WTC11 (cell line): ENCODE measurements at places on chromosomes 7 and 10. TPM values are rescaled to one million over a fixed set of nuclear protein-coding genes. Genes with fewer than 3 reads are reported as not detected.

- H3K27me3 ChIP-seq = peaks cover 29% of the 10 kb centered on the region
- H3K36me3 ChIP-seq = peaks cover 5% of the 10 kb centered on the region
- peaks cover 47% of the 10 kb centered on the region for H3K4me1 ChIP-seq
These were observed 199.1 kb upstream of the PRKCQ start for GRCh38 chr10:6778992-6779701.

GRCh38 chr10:32141018-32141807 is 85.0 kb upstream of the KIF5B start:
- H3K36me3 ChIP-seq = no peaks in the 10 kb centered on the region
- H3K27ac ChIP-seq = peak overlapping the region; percentile 66; the same call in 1 of the 2 replicates
- H3K4me3 ChIP-seq = no peak overlapping the region
- no peaks in the 10 kb centered on the region for H3K27me3 ChIP-seq

The GLRX3 gene
- total RNA-seq = 132 to 142 TPM (median 133 TPM) in 3 replicates

DNA sequence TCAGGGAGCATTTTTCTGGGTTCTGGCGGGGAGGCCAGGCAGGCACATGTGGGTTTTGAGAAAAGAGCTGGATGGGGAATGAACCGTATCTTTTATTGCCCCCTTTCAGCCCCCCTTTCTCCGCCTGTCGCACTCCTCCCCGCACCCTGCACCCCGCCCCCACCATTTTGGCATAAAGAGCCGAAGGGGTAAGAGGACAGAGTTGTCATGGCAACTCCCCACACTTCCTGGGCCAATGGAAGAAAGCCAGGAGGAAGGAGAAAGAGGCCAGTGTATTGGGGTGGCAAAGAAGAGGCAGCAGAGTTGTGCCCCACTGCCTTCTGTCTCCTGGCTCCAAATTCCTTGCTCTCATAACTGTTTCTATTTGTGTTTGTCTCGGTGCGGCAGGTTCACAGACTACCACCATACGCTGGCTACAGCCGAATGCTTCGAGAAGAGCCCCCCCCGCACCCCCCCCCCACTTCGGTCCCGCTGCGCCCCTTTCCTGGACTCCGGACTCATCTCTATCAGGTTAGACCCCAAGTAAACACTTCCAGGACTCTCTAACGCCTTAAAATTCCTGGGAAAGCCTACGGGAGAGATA is 3.4 kb downstream of the KCNIP2 start:
- H3K36me3 ChIP-seq = no peaks in the 10 kb centered on the region
- H3K27ac ChIP-seq = peak overlapping the region; percentile 79; the same call in 1 of the 2 replicates
- H3K4me1 ChIP-seq = peaks cover 43% of the 10 kb centered on the region
- DNase-seq = peak; percentile 47
- H3K27me3 ChIP-seq = peaks cover 25% of the 10 kb centered on the region
- H3K4me3 ChIP-seq = peak overlapping the region; percentile 91

The CCZ1B gene
- 31.9 to 44.9 TPM (median 39.9 TPM) in 3 replicates for total RNA-seq

The KMT2C gene
- total RNA-seq = 38.9 to 45.4 TPM (median 40.8 TPM) in 3 replicates

- H3K36me3 ChIP-seq = peaks cover 7% of the 10 kb centered on the region
- DNase-seq = no peak
- H3K4me1 ChIP-seq = peaks cover 48% of the 10 kb centered on the region
- no peak overlapping the region for H3K4me3 ChIP-seq
- H3K27ac ChIP-seq = peak overlapping the region; percentile 35
These were observed 190.1 kb downstream of the MLLT10 start for GRCh38 chr10:21724020-21724589.

DNA sequence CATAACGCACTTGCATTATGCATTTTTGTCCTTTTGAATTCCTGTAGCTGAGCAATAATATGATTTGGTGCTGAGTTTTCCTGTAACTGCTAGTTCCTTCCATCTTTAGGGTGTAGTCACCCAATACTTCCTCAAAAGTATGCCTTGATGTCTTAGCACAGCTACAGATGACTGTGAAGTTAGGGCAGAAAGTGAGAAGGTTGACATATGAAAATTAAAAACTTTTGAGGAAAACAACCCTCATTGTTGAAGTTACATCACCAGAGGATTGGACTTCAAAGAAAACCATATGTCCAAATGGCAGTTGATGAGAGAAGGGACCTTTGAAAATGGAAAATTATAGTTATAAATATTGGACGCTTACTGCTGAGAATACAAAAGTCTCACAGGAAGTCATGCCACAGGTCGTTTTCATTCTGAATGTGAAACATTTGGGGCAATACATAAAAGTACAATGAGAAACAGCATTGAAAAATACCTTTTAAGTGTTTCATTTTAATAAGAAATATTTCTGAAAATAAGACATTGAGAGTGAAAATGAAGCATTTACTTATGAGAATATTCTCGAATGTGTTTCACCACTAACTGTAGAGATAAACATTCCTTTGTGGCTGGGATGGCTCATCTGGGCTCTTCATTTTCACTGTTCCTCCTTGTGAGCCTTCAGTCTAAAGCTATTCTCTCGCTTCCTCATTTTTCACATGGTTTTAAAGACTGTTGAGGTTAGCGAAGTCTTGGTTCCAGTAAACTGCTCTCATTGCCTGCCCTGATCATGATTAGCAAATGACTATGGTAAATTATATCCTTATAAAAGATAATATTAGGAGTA is 61.4 kb upstream of the NME8 start:
- no peak overlapping the region for H3K27ac ChIP-seq
- H3K4me3 ChIP-seq = no peak overlapping the region
- no peaks in the 10 kb centered on the region for H3K27me3 ChIP-seq
- no peak for DNase-seq

DNA sequence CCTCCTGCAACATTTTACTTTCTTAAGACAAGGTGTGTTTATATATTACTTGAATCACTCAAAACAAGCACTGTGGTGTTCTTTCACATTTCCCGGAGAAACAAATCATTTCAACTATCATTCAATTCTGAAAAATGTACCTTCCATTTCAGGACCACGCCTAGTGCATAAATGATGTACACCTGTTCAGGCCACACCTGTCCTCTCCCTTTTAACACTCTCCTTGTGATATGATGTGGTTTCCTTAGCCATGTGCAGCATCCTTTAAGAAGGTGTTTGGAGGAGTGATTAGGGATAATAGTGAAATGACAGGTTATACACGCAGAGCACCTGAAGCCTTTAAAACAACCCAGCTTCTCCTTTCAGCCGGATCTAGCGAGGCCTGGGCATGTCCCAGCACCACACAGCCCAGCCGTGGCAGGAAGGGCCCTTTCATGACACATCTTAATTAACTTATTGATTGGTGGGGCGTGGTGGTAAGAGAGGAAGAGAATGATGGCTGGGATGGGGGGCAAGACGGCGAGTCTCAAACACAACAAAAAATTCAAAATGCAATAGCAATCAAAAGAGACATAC is 26.9 kb downstream of the ABLIM1 start:
- no peak overlapping the region for H3K27ac ChIP-seq
- peaks cover 37% of the 10 kb centered on the region for H3K27me3 ChIP-seq
- no peak for DNase-seq
- peak overlapping the region; percentile 82 for H3K4me3 ChIP-seq
- peaks cover 33% of the 10 kb centered on the region for H3K4me1 ChIP-seq

GRCh38 chr10:47176206-47176902 is 123.6 kb upstream of the GDF10 start:
- no peaks in the 10 kb centered on the region for H3K27me3 ChIP-seq
- H3K4me1 ChIP-seq = peaks cover 11% of the 10 kb centered on the region
- no peak for DNase-seq
- no peaks in the 10 kb centered on the region; the same call in 1 of the 2 replicates for H3K36me3 ChIP-seq

DNA sequence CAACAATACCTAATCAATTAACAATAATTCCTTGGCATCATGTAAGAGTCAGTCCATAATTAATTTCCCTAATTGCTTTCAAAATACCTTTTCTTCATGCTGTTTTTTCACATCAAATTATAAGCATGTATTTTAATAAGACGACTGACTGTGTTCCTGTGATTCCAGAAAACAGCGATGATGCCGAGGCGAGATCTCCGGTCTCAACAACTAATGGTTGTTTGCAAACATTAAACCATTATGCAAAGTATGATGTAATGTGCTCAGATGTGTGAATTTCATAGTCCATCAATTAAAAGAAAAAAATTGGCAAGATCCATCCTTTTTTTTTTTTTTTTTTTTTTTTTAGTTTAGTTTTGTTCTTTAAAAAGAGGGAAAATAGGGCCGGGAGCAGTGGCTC is 44.5 kb upstream of the PIP4K2A start:
- peaks cover 7% of the 10 kb centered on the region; the same call in 1 of the 2 replicates for H3K4me1 ChIP-seq
- DNase-seq = no peak
- no peaks in the 10 kb centered on the region for H3K27me3 ChIP-seq
- no peaks in the 10 kb centered on the region for H3K36me3 ChIP-seq
- no peak overlapping the region for H3K4me3 ChIP-seq

- no peak overlapping the region for H3K27ac ChIP-seq
- H3K36me3 ChIP-seq = peaks cover 4% of the 10 kb centered on the region
- H3K27me3 ChIP-seq = peaks cover 5% of the 10 kb centered on the region; the same call in 1 of the 2 replicates
- peak; percentile 51 for DNase-seq
- no peak overlapping the region for H3K4me3 ChIP-seq
- H3K4me1 ChIP-seq = no peaks in the 10 kb centered on the region
These were observed 159.4 kb downstream of the OAT start for GRCh38 chr10:124259139-124259825.

DNA sequence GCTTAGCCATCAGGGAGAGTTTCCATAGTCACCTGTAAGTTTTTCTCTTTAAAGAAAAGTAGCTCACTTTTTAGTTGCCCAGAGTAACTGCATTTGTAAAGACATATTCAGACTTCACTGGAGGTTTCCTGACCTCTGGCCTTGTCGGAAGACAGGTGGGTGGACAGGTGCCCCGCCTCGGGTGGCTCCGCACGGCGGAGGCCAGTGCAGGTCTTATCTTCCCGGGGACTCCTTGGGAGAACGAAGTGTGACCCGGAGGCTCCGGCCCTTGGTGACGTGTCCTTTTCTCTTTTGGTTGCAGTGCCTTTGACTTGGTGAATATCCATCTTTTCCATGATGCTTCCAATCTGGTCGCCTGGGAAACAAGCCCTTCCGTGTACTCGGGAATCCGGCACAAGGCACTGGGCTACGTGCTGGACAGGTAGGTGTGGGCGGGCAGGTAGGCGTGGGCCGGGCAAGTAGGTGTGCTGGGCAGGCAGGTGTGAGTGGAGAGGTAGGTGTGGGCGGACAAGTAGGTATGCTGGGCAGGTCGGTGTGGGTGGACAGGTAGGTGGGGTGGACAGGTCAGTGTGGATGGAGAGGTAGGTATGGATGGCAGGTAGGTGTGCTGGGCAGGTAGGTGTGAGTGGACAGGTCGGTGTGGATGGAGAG is 75.8 kb downstream of the NKX6-2 start:
- H3K27ac ChIP-seq = no peak overlapping the region
- no peak overlapping the region for H3K4me3 ChIP-seq
- peaks cover 16% of the 10 kb centered on the region for H3K4me1 ChIP-seq
- H3K36me3 ChIP-seq = peaks cover 13% of the 10 kb centered on the region

- H3K27ac ChIP-seq = no peak overlapping the region
- no peak overlapping the region for H3K4me3 ChIP-seq
- H3K36me3 ChIP-seq = no peaks in the 10 kb centered on the region
- H3K4me1 ChIP-seq = peaks cover 21% of the 10 kb centered on the region
- DNase-seq = no peak
- no peaks in the 10 kb centered on the region for H3K27me3 ChIP-seq
These were observed 450.1 kb downstream of the KCNMA1 start for GRCh38 chr10:77187376-77187999.

GRCh38 chr10:130300608-130301020 is 164.4 kb downstream of the GLRX3 start:
- H3K4me3 ChIP-seq = no peak overlapping the region
- H3K27ac ChIP-seq = no peak overlapping the region
- no peak for DNase-seq
- no peaks in the 10 kb centered on the region for H3K4me1 ChIP-seq

DNA sequence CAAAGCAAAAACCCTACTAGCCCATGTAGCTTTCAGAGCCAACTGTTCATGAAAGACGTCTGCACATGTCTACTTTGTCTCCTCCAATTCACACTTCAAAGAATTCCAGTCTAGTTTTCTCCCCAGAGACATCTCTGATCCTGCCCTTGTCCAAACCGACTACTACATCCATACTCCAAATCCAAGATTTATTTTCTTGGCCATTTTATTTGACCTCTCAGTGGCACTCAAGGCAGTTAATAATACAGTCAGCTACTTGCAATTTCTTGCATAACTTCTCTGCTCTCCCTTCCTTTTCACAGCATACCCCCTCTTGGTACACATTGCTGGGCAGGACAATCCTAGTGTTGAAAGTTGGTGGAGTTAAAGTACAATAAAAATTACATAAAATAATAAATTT is 170.9 kb upstream of the INHBA start:
- no peak for DNase-seq
- H3K4me3 ChIP-seq = no peak overlapping the region
- peaks cover 21% of the 10 kb centered on the region for H3K4me1 ChIP-seq

The FXYD4 gene
- total RNA-seq = not detected in 3 replicates

DNA sequence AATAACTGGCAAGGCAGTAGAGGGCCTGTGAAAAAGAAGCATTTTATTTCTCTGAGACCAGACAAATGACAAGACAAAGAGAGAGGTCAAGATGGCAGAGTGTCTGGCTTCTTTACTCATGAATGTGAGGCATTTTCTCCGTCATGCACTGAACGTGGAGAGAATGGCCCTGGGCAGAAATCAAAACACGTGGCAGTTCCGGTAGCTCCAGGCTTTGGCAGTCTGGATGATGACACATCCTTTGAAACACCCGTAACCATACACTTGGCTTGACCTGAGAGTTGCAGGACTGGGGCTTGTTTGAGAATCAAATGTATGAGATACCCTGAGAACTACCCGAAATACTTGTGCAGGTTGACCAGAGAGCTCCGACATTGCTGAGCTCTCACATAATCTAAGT is 537.6 kb downstream of the ACTR3B start:
- H3K36me3 ChIP-seq = peaks cover 73% of the 10 kb centered on the region

The STAG3 gene
- 5.2 to 7.6 TPM (median 5.5 TPM) in 3 replicates for total RNA-seq

DNA sequence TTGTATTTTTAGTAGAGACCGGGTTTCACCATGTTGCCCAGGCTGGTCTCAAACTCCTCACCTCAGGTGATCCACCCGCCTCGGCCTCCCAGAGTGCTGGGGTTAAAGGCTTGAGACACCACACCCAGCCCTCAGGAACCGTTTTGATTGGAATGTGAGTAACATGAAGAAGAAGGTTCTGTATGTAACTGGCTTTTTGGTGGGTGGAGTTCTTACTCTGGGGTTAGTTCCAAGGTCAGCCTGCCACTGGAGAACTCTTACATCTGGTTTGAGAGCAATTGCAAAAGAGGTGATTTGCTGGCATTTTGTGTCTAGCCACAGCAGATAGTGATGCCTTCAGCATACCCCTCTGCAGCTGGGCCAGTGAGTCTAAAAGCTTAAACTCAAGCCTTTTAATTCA is 457.8 kb upstream of the VSTM2A start:
- H3K4me3 ChIP-seq = no peak overlapping the region
- H3K27me3 ChIP-seq = no peaks in the 10 kb centered on the region
- no peak for DNase-seq
- H3K4me1 ChIP-seq = no peaks in the 10 kb centered on the region
- H3K27ac ChIP-seq = no peak overlapping the region
- H3K36me3 ChIP-seq = no peaks in the 10 kb centered on the region

The LRRC4 gene
- total RNA-seq = 7.8 to 14.9 TPM (median 9.9 TPM) in 3 replicates

DNA sequence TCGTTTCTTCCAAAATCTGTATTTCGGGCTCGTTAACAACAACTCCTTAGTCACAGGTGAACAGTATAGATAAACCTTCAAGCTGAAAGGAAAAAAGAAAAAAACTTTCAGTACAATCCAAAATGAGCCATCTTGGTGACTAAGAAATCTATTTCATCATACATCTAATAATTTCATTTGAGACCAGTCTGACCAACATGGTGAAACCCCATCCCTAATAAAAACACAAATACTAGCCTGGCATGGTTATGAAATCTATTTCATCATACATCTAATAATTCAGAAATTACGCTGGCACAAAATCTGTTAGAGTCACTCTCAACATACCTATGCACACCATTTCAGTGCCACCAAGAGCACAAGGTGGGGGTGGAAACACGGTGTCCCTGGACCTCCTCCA is 8.8 kb downstream of the DCLRE1C start:
- no peaks in the 10 kb centered on the region for H3K27me3 ChIP-seq
- no peak overlapping the region for H3K4me3 ChIP-seq
- peaks cover 21% of the 10 kb centered on the region for H3K36me3 ChIP-seq
- H3K4me1 ChIP-seq = no peaks in the 10 kb centered on the region
- DNase-seq = no peak
- H3K27ac ChIP-seq = no peak overlapping the region
